ENCODE measurements at places on chromosomes 4 and X.

- no peak for DNase-seq
These were observed 74.1 kb downstream of the SMARCA1 start for GRCh38 chrX:129449148-129449547.

- no peak for DNase-seq
These were observed 61.7 kb downstream of the ADRA2C start for GRCh38 chr4:3827616-3828492.

GRCh38 chrX:109830157-109830703 is 97.2 kb upstream of the ACSL4 start:
- DNase-seq: no peak

DNA sequence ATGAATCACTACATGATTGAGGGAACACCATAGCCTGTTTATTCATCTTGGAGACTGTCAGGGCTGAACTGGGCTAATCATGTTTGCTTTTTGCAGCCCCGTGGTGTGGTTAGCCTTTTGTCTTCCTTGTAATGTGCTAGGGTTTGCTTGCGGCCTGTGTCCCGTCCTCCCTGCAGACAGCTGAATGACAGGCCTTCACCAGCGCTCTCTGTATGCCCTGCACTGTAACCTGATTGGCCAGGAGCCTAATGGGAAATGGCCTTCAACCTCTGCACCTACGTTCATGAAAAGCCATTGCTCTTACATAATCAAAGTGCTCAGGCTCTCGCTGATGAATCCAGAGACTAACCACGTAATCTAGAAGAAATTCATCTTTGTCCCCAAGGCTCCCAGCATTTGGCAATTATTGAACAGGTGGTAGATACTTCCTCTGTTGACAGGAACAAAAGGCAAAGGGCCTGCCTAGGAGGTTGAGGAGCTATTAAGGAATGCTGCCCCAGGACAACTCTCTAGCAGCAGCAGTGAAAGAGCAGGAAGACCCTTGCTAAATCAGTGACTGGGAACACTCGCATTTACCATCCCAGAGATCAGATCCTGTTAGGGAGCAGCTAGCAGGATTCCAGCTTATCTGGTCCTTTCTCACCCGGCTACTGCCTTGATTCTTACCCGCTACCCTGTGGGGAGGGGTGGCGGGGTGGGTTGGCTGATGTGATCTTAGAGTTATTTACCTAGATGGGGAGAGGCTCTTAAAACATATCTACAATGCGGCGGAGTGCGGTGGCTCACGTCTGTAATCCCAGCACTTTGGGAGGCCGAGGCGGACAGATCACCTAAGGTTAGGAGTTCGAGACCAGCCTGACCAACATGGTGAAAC is 42.3 kb upstream of the FAT1 start:
- no peak for DNase-seq

GRCh38 chrX:22056235-22056634 is 24.1 kb downstream of the PHEX start:
- no peak for DNase-seq

DNA sequence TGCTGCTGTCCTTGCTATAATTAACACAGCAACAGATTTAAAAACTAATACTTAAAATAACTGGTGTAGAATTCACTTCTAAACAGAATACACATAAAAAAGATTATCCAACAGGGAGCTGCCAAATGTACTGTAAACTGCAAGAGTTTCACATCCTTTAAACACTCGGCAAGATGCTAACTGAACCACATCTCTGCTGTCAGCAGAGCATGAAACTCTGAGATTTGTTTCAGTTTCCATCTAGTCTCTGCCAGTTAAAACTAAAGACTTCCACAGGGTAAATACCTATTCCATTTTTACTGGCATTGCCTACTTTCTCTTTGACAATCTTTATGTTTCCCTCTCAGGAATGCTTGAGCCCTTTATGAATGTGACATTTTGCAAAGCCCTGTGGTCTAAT is 127.7 kb downstream of the SLC7A11 start:
- DNase-seq: no peak

DNA sequence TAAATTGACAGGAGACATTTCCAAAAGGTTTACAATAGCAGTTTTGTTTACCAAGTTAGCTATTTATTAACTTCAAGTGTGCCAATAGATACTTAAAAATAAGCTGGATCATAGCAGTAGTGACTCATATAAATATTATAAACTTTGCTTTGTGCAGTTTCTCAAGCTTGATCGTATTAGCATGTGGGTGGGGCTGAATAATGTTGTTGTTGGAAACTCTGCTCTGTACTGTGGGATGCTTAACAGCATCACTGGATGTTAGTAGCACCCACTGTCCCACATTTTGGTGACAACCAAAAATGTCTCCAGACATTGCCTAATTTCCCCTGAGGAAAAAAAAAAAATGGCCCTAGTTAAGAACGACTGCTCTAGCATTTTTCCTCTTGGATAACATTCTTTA is 855.2 kb upstream of the ADGRL3 start:
- no peak for DNase-seq

- DNase-seq: peak; percentile 57
These were observed 6.2 kb downstream of the NCAPG start for GRCh38 chr4:17817027-17817426.

DNA sequence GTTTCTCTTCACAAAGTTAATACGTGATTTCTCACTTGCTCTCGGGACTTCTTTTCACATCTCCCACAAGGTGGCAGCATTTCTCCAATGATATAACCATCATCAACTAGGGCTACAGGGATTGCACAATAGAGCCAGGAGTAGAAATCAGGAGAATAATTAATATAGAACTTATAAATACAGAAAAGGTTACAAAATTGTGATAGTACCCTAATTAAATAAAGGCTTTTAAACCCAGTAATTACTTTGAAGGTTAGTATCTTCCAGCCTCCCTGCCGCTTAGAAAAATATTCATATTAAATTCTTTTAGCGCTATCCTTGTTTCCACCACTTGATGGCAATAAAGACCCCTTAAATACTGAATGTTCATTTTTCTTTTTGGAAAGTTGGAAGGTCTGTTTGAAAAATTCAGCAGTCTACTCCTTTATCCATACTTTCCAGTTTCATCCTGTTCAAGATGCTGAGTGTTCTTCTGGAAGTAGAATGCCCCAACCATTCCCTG is 65.8 kb downstream of the RASGEF1B start:
- DNase-seq: peak; percentile 47

- no peak for DNase-seq
These were observed 77.1 kb downstream of the TBCK start for GRCh38 chr4:106238820-106239420.

DNA sequence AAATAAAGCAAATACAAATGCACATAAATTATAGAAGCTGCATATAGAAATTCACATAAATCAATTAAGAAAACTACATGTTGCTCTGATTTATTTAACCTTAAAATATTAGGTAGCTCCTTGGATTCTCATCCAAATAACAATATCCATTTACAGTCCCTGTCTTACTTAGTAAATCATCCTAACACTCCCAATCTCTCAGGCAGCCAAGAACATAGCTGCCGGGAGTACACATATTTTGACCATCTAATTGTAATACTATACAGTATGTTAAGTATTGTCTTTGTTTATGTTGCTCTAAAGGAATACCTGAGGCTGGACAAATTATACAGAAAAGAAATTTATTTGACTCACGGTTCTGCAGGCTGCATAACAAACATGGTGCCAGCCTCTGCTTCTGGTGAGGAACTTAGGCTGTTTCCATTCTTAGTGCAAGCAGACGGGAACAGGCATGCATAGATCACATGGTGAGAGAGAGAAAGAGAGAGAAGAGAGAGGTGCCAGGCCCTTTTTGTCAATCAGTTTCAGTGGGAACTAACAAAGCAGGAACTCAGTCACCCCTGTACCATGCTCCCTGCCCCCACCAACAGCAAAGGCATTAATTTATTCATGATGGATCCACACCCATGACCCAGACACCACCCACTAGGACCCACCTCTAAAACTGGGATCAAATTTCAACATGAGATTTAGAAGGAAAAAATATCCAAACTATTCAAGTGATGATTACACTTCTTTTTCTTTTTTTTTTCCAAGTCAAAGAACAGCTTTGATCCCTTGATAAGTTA is 614.8 kb upstream of the TECRL start:
- DNase-seq: no peak

GRCh38 chr4:101183221-101183620 is 164.1 kb downstream of the PPP3CA start:
- no peak for DNase-seq

DNA sequence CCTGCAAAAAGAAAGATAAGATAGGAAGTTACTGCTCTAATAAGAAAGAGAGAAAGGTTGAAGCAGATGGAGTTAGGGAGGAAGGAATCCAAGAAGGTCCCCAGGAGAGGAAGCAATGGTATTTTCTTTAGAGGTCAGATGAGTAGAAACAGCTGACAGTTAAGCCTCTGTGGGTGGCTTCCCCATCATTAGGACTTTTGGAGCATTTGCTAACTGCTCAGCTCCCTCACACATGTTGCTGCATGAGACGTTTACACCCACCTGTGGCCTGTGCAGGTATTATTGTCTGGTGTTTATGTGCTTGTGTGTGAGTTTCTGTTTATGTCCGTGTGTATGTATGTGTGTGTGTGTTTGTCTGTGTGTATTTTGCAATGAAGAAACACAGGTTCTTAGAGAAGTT is 346.8 kb downstream of the RAB28 start:
- no peak for DNase-seq

DNA sequence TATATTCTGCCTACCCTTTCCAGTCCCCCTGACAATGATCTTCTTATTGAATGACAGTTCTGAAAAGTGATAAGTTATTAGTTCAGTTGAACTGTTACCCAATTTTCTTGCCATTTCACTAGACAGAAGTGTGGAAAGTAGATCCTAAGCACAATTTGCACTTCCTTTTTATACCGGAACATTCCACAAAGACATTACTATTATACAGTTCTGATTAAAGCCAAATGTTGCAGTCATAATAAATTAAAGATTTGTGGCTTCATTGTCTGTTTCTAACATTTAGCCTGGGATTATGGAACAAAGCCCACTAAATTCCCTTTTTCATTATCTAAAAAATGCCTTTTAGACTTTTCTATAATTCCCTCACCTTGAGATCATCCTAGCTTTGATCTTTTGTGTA is 13.8 kb downstream of the SH3BGRL start:
- DNase-seq: no peak

GRCh38 chr4:109614015-109614414 is 54.0 kb downstream of the MCUB start:
- DNase-seq: no peak

- DNase-seq: no peak
These were observed 9.7 kb downstream of the SLC39A8 start for GRCh38 chr4:102335616-102336015.

DNA sequence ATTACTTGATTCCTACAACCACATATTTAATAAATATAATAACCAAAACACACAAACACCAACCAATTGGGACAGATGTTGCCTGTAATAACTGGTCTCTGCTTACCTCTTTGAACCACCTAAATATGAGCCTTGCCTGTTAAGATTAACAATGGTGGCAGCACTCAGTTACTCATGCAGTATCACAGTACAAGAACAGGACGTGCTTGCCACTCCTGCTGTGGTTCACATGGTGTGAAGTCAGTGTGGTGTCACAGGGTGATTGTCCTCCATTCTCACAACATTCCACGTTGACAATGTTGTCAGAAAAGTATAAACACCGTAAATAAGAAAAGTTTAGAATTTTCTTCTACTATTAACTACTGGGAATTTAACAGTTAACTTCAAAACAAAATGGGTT is 365.0 kb downstream of the PPP3CA start:
- no peak for DNase-seq

- DNase-seq: no peak
These were observed 64.3 kb downstream of the LRBA start for GRCh38 chr4:150950657-150951288.

- no peak for DNase-seq
These were observed 57.4 kb downstream of the PSAPL1 start for GRCh38 chr4:7377223-7377865.

DNA sequence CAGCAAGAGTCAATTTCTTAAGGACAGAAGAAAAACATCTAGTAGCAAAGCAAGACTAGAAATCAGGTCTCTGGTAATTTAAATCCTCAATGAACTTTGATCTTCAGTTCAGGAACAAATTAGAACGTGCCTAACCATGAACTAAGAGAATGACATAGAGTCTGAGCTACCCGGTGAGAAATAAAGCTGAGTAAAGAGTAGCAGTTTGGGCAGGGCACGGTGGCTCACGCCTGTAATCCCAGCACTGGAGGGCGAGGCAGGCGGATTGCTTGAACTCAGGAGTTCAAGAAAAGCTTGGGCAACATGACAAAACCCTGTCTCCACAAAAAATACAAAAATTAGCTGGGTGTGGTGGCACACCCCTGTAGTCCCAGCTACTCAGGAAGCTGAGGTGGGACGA is 37.7 kb downstream of the ACE2 start:
- DNase-seq: no peak

DNA sequence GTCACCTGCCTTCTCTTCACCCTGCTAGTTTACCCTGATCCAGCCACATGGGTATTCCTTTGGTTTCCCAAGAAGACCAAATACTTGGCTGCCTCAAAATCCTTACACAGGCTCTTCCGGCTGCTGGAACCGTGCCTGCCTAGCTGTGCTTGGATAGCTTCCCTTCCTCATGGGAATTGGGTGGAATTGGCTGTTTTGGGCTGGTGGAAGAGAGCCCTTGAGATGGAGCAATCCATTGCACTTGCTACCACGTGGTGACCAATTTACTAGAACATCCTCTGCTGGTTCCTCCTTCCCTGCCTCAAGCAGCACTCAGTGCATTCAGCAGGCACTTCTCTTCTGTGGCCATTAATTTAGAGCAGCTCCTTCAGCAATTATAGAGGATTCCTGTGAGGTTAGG is 119.3 kb upstream of the AP1S2 start:
- no peak for DNase-seq

DNA sequence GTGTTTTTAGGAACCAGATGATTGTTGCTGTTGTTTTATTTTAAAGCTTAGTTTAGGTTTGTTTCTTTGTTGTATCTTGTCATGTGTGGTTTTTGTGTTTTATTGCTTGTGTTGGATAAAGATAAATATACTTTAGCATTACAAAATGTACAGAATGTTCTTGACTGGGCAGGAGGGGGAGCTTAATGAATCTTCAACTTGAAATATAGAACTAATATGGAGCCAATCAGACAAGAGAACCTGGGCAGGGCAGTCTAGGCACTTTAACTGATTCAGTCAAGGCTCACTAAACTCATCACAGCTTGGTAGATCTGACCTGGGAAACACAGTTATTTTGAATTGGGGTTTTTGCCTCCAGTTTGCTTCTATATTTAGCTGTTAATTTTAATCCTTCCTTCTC is 304.2 kb downstream of the ARHGAP24 start:
- no peak for DNase-seq

DNA sequence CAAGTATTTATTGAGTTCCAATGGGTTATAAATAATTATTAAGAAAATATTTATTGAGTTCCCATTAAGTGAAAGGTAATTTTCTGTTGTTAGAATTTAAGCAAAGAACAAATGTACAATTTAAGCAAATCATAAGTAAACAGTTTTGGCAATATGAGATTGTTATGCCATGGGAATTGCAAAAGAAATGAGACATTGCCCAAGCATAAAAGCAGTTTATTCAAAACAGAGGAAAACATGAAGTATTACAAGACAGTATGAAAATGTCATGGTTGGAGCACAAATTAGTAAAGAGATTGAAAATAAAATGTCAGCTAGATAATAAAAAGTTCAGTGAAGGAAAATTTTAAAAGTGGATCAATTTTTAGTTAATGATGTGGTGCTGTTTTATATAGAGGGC is 706.1 kb upstream of the EPHA5 start:
- DNase-seq: no peak

- DNase-seq: no peak
These were observed 1347.0 kb upstream of the AGA start for GRCh38 chr4:178789279-178789678.

All from non-pigmented ciliary epithelial cell (primary cell).